SK-N-SH treated with all-trans-retinoic acid at 6 μM for 48 hours (cell line): ENCODE measurements at places on chromosomes 2 and 18.

DNA sequence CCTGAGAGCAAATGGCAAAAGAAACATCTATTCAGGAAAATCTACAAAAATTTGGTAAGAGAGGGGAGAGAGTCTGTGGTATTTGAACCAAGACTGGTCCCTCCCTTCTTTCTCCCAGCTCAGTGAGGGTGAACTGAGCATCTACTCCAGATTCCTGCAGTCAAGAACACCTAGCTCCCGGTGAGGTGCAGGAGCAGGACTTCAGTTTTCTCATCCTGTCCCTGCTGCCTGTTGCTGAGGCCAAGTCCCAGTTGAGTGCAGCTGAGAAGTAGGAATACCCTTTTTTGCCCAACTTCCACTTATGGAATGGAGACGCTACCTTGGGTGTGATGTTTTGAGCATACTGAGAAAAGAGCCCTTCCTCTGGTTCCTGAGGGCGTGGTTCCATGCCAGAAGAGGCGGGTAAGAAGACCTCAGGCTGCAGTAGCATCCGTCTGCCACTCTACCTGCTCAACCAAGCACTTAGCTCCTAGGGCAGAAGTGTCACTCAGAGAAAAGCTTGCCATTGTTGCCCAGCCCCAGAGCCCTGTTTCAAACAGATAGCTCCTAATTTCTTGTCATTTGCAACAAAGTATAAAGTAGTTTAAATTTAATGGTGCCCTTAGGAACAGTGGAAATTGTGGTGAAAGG, 112.9 kb downstream of the SOS1 start:
- ATAC-seq: no peak

DNA sequence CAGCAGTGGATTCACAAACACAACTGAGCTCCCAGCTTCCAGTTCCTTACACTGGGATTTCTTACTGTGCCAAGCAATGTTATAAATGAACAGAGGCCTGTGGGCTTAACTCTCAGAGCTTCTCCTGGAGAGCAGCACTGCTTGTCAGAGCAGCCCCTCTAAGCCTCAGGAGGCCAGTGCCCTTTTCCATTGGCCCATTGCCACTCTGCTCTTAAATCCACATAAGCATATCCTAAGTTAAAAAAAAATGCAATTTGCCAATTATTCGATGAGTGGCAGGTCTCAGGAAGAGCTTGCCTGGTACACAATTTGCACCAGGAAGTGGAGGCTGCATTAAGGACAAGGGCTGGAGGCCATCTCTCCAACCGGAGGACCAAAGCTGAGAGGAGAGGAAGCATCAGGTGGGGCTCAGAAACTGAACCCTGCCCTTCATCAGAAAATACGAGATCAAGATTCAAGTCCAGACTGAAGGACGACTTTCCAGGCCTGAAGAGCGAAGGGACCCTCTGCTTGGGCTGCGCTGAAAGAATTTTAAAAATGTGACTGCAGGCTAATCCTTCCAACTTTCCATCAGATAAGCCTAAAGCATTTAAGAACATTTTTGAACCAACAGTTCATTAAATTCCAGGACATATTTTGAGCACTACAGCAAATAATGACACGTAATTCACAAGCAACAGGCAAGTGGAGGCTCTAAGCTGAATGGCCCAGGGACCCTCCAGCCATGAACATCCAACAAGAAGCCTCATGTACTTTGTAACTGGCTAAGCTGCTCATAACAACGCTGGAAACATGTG, 28.4 kb upstream of the PXDN start:
- ATAC-seq: no peak; the same call in 2 of the 3 replicates

GRCh38 chr2:215269397-215270117, 42.3 kb upstream of the ATIC start:
- peak; percentile 87 for ATAC-seq

DNA sequence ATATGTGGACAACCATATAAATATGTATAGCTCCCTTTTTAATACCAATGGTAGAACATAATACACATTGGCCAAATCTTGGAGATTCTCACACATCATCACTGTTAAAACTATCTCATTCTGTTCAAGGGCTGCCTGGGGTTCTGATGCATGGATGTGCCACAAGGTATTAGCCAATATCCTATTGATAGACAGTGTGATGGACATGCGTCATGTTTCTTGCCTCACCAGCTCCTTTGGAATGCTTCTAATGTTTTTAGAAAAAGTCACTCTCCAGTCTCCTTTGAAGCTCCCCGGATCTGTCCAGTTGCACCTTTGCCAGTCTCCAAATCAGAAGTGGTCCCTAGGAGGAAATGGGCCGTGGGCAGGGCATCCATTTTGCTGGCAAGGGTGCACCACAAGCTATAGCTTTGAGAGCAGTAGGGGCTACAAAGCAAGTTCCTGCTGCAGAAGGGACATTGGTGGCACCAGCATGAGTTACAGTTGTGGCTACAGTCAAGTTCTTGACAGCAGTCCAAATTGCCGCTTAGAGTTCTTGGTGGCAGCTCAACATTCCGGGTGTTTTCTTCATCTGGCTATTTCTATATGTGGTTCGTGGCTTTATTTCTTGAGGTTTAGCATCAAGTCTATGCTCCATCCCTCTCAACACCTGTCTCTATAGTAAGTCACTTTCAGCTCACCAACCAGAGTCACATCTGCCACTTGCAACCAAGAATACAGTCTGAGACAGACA, 25.1 kb upstream of the ATRAID start:
- ATAC-seq: no peak

DNA sequence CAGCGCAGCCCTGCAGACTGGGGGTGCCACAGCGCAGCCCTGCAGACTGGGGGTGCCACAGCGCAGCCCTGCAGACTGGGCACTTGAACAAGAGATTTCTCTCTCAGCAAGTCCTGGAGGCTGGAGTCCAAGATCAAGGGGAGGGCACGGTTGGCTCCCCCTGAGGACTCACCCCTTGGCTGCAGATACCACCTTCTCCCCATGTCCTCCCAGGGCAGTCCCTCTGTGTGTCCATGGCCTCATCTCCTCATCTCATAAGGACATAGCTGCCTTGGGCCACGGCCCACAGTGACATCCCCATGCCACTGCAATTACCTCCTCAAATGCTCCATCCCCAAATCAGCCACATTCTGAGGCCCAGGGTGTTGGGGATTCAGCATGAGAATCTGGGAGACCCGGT, 98.2 kb downstream of the TPO start:
- ATAC-seq: no peak

DNA sequence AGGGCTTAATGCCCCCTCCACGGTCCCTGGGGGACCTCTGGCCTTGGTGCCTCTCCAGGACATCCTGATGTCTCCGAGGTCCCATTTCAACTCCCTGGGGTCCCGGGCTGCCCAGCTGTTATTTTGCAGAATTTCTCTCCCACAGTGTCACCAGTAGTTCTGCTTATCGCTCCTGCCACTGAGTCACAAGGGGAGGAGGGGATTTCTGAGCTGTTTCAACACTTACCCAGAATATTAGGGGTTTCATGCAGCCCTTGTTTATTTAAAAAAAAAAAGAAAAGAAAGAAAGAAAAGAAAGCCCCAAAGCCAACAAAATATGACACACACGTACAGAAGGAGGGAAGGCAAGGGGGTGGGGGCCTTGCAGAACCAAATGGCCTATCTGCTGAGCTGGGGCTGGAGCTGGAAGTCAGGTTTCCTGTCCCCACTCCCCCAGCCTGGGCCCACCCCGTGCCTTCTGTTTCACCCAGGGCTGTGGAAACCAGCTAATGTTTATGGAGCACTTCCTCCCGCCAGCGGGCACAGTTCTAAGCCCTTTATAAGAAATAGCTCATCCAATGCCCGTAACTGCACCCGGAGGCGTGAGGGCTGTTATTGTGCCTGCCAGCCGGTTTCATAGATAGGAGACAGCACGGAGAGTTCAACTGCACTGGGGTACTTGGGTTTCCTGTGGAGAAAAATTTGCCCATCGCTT, 8.4 kb upstream of the ARID5A start:
- ATAC-seq: no peak

- ATAC-seq: no peak
Observed at GRCh38 chr2:53091183-53091582, 676.4 kb upstream of the CHAC2 start.

GRCh38 chr2:29065068-29065811, 9.1 kb downstream of the PCARE start:
- ATAC-seq: no peak

DNA sequence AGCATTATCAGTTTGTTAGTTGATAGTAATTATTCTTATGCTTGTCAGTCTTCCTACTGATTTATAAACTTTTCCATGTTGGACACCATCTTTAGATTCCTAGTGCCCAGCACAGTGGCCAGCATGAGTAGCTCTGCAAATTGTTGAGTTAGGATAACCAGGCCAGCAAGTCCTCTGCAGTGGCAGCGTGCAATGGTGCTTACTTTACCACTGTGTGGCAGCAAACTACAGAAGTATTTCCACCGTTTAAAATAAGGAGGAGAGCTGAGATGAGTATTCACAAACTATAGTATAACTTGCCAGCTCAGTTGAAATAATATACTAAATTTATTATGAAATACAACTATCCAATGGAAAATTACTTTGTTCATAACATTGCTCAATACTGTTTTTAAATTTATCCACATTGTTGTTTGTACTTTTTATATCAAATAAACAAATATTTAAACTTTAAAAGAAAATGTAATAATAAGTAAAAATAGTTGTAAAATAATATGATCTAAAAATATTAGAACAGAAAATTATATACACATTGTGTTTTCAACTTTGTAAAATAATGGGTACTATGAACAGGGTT, 9.3 kb upstream of the THADA start:
- ATAC-seq: peak; percentile 96

DNA sequence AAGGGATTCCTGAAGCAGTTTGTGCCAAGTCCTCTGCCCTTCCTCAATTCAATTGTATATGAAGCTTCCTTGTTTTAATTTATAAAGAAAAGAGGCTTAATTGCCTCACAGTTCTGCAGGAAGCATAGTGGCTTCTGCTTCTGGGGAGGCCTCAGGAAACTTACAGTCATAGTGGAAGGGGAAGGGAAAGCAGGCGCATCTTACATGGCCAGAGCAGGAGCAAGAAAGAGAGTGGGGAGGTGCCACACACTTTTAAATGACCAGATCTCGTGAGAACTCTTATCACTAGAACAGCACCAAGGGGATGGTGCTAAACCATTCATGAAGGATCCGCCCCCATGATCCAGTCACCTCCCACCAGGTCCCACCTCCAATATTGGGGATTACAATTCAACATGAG, 114.2 kb downstream of the SGPP2 start:
- ATAC-seq: no peak

DNA sequence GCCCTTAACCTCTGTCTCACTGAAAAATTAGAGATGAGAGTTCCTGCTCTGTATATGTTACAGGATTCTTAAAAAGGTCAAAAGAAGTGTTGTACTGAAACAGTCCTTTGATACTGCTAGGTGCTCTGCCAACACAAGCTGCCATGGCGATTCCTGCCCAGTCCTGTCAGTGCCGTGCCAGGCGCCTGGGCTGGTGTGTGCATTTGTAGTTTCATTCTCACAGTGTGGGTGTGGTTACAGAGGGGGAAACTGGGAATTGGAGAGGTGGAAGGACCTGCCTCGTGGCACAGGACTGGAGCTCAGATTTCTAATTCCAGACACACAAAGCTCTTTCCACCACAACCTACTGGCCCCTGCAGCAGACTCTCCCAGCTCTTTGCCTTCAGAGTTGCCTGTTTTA, 122.3 kb upstream of the RAB6C start:
- no peak for ATAC-seq

- ATAC-seq: no peak
Observed at GRCh38 chr18:46369323-46369722, 265.1 kb downstream of the HAUS1 start.

DNA sequence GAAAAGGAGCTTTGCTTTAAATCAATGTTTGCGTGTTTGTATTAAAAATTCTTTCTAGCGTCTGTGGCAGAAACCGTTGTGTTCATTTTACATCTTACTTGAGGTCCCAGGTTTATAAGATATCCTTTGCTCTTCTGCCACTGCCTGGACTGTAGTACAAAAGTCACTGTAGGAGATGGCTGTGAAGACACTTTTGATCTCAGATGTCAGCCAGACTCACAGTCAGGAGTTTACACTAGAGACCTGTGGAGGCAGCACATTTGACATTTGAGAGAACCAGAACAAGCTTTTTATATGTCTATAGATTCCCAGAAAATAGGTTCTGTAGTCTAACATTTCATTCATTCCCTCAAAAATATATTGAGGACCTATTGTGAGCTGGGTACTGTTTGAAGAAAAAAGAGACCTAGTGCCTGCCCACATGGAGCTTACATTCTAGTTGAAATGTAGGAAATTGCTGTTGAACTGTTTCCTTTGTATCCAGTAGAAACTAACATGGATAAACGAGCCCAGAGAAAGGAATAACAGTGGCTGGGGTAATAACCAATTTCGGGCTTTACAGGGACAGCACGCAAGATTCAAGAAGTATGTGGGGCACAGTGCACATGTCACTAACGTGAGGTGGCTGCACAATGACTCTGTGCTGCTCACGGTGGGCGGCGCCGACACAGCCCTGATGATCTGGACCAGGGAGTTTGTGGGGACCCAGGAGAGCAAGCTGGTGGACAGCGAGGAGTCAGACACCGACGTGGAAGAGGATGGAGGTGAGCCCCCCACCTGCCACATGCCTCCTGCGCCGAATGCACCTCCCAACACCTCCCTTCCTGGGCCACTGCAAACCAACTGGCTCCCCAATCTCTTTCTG, 122.3 kb downstream of the RTN4 start:
- no peak for ATAC-seq

- ATAC-seq: no peak
Observed at GRCh38 chr2:170204298-170204951, 26.5 kb downstream of the MYO3B start.

DNA sequence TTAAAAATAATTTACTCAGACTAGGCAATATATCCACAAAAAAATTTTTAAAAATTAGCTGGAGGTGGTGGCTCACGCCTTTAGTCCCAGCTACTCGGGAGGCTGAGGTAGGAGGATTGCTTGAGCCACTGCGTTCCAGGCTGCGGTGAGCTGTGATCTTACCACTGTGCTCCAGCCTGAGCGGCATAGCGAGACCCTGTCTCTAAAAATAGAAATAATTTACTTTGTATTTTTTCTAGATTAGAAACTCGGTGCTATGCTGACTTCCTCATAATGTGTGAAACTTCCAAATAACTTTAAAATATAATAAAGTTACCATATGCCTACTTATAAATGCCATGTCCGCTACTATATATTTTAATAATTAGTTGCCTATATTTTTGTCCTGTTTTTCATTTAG, 6.7 kb downstream of the PPIG start:
- no peak for ATAC-seq

GRCh38 chr2:221343524-221343923, 228.6 kb downstream of the EPHA4 start:
- ATAC-seq: no peak

DNA sequence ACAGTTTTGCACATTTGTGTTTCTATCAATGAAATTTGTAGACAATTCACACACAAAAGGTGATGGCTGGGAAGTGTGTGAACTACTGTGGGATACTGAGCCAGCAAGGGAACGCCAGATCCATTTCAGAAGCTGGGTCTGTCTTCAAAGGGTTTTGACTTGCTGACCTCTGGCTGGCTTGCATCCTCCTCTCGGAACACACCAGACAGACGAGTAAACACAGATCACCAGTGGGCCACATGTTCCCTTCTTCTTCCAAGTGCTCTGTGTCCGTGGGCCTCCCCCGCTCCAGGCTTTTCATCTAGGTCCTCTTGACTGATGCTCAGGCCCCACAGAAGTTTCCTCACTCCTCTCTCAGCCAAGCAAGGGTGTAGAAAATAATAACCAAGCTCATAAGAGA, 122.2 kb upstream of the OSR1 start:
- no peak for ATAC-seq
